Activated T-helper 1 cell treated with anti-CD3 and anti-CD28 coated beads, Interleukin-2, amount 50 U/mL, for 16 hours (primary cell): ENCODE measurements at places on chromosomes 11 and 22.

GRCh38 chr11:125036933-125037332, 26.2 kb upstream of the SLC37A2 start:
- no peak for DNase-seq

DNA sequence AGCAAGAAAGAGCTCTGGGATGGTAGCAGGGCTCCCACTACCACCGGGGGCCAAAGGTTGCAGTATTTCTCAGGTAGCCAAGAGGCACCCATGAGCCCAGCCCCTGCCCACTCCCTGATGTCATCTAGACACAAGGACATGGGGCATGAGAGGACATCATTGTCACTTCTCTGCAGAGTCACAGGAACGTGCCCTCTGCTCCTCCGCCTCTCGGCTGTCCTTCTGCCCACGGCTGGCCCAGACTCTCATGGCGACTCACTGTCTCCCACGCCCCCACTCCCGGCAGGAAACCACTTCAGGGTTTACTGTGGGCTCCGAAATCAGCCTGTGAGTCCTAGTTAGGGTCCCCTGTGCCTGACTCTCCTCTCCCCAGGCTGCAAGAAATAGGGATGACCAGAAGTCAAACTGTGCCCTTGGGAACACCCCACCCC, 1.8 kb upstream of the GAL start:
- no peak for DNase-seq

DNA sequence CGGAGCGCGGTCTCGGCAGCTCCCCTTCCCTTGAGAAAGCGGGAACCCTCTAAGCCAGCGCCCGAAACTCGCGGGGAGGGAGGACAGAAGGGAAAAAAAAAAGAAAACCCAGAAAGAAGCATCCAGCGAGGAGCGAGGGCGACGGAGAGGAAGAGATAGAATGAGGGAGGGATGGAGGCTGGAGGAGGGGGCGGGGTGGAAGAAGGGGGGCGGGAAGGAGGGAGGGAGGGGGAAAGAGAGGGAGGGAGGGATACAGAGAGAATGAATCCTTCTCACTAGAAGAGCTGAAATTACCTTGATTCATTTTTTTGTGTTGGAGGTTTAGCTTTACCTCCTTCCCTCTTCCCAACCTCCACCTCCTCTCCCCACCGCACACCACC, 19.3 kb upstream of the BDNF start:
- no peak for DNase-seq

- no peak for DNase-seq
These were observed 65.5 kb upstream of the TTC12 start for GRCh38 chr11:113248702-113249490.

DNA sequence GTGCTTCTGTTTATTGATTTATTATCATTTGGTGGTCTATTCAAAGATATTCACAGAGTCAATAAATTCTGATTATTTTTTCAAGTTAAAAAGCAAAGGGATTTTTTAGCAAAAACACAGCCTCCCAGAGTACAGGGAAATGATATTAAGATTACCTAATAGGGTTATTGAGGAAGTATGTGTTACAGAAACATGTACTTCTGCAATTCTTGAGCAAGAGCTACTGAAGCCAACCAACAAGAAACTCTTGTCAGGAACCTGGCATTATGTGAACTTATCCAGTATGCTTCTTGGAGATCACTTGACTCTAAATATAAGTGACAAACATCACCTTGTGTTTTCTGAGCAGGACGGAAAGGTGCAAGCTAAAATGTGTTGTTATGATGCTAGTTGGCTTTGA, 42.0 kb upstream of the CARD18 start:
- no peak for DNase-seq

- no peak for DNase-seq
These were observed 12.1 kb downstream of the ELF5 start for GRCh38 chr11:34501500-34501899.

DNA sequence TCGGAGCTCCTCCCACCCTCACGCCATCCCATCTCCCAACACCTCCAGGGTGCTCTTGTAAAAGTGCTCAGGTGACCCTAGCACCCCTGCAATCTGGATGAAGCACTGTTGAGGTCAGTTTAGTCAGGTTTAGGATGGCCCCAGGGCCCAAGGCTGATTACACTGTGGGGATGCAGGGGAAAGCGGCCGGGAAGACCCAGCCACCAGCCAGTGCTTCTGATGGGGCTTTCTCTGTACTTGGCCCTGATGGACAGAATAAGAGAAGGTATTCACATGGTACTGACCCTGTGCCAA, 28.7 kb downstream of the TPBGL start:
- no peak for DNase-seq

DNA sequence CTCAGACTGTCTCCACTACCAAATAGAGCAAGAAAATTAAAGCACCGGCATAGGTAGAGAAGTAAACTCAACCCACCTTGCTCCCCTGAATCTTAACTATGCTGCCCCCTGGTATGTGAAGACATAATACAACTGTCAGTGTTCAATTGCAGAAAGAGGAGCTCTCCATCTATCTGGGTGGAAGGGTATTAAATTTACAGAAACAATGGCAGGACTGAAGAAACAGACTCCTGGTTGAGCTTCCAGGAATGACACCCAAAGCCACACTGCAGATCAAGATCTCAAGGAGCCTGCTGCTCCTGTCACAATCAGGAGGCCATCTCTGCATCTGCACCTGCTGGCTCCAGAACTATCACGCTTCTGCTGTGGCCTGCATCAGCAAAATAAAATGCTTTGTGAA, 132.1 kb upstream of the BMAL1 start:
- DNase-seq: no peak

- DNase-seq: no peak
These were observed 3.7 kb downstream of the SNAP29 start for GRCh38 chr22:20862540-20862939.

- DNase-seq: no peak
These were observed 27.9 kb upstream of the SLC36A4 start for GRCh38 chr11:93225662-93226061.

DNA sequence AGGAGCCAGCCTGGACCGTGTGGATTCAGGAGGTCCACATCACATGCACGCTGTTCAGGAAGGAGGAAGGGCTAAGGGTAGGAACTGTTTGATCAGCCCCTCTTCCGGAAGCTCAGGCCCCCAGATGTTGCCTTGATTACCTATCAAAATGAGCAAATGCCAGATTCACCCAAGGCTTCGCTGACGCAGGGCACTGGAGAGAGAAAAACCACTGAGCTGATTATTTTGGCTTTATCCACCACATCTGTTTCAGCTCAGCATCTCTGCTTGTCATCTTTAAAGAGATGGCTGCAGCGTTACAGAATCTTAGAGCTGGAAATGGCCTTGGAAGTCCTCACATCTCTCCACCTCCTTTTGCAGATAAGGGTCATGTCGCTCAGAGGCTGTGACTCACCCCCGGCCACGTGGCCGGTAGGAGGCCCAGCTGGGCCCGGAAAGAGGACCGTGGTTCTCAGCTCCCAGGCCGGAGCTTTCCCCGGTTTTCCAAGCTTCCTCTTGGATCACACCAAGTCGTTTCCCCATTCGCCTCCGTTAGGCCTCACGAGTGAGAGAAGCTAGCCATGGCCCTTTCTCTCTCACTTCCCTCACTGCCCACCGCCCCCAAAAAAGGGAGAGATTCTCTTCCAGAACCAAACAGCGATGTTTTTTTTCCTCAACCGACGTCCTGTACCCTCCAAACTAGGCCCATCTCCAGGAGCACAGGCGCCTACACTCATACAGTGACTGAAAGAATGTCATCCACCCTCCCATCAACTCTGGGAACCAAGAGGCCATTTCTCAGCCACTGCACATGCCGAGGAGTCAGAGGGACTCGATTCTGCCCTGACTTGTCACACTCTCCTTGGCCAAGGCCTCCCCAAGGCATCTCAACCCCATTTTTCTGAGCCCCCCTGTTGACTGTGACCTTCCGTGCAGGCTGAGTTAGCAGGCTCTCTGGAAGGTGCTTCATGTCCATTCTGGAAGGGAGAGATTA, 37.6 kb downstream of the LIF start:
- DNase-seq: no peak

DNA sequence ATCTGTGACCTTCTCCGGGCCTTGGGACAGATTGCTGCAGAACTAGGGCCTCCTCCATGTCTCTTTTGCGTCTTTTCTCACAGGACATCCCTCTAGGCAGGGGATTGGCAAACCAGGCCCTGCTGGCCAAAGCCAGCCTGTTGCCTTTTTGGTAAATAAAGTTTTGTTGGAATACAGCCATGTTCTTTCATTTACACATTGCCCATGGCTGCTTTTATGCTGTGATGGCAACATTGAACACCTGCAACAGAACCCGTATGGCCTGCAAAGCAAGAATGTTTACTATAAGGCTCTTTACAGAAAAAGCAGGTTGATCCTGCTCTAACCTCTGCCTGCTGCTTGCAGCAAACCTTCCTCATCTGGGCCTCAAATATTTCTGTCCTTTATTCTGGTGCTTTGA, 56.8 kb upstream of the B3GAT1 start:
- DNase-seq: no peak
